Hepatic stellate cell (primary cell): ENCODE measurements at places on chromosomes 3 and 15.

DNA sequence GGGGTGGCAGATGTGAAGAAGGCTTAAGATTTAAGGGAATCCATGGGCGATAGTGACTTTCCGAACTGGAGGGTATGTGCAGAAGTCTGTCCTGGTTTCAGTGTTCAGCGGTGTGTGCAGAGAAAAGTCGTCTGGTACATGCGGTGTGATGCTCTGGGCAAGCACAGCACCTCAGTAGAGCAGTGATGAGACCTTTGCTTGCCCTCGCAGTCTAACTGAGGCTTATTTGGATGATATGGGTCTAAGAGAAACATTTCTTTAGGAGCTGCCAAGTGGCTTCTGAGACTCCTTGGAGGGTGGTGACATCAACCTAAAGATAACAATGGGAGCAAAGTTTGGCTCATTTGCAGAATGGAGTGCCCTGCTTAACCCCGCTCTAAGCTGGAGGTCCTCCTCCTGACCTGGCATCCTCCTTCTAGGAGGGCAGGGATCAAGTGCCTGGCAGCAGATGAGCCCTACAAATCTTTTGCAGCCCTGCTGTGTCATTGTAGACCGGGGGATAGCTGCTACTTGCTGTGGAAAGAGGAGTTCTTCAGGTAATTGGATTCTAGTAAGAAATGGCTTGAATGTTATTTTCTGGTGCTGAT, 228.1 kb upstream of the AZI2 start:
- DNase-seq: no peak

GRCh38 chr3:15451216-15452113, 24.1 kb downstream of the EAF1 start:
- DNase-seq: no peak

GRCh38 chr3:138114988-138115971, at the start of gene DZIP1L:
Gene DZIP1L (minus strand): TSS chr3:138115608. CDS start chr3:138103971, 11,637 bp downstream.
- peak; percentile 74 for DNase-seq

DNA sequence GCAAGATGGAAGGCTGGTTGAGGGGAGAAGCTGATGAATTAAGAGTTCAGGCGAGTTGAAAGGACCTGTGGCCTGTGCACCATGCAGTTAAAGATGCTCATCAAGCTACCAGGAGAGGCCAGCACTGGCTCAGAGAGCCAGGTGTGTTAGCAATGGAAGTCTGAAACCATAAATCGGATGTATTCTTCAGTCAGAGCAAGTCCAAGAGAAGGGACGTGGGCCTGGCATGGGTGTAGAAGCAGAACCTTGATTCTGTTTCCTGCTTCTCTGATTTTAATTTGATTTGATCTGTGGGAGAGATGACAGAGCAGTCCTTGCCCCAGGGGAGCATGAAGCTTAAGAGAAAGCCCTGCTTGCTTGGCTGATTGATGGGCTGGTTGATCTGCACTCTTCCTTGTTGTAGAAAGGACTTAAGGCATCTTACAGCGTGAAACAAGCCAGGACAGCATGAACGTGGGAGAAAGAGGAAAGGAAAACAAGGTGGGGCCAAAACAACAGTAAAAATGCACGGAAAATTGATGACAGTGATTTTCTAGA, 10.9 kb downstream of the TM6SF1 start:
- DNase-seq: no peak

DNA sequence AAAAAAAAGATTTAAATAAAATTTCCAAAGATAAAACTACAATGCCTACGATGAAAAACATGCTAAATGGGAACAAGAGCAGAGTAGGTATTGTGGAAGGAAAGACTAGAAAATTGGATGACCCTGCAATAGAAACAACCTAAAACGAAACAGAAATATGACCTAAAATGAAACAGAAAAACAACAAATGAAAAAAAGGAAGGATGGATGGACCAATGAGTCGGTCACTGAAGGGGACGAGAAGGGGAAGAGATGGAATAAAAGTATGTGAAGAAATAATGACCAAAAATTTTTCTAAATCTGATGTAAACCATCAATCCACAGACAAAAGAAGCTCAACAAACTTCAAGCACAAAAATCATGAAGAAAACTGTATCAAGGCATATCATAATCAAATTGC, 44.8 kb downstream of the TBC1D2B start:
- DNase-seq: no peak

GRCh38 chr3:176959867-176960266, 237.4 kb downstream of the TBL1XR1 start:
- DNase-seq: no peak

DNA sequence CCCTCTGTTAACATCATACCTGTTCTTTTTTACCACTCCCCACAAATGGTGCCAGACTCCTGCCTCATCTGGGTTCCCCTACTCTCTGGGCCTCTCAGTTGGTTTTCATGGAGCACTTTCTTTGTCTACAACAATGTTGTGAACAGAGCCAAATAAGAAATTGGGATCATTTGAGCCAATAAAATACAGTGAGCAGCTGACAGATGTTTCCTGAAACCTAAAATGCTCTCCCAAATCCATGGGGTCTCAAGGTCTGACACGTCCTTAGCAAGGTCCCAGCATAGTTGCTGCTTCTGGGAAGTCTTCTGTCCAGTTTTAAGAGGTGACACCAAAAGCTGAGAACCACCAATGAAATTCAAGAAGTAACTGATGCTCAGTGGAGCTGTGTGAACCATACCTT, 1.7 kb downstream of the NMNAT3 start:
- DNase-seq: no peak

DNA sequence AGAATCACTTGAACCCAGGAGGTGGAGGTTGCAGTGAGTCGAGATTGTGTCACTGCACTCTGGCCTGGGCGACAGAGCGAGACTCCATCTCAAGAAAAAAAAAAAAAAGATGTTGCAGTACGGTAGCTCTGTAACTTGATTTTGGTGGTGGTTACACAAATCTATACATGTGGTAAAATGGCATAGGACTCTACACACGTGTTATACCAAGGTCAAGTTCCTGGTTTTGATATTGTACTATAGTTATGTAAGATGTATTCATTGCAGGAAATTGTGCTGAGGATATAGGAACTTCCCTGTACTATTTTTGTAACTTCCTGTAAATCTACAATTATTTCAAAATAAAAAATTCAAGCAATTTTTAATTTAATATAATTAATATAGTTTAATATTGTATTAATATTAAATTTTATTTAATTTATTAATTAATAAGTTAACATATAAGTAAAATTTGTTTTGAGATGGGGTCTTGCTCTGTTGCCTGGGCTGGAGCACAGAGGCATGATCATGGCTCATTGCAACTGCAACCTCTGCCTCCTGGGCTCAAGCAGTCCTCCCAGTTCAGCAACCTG, 9.9 kb downstream of the MYD88 start:
- no peak for DNase-seq
